CD4-positive, alpha-beta T cell treated with Interleukin-6 at 100 ng/mL for 8 hours (primary cell): ENCODE measurements at places on chromosomes 11 and 22.

DNA sequence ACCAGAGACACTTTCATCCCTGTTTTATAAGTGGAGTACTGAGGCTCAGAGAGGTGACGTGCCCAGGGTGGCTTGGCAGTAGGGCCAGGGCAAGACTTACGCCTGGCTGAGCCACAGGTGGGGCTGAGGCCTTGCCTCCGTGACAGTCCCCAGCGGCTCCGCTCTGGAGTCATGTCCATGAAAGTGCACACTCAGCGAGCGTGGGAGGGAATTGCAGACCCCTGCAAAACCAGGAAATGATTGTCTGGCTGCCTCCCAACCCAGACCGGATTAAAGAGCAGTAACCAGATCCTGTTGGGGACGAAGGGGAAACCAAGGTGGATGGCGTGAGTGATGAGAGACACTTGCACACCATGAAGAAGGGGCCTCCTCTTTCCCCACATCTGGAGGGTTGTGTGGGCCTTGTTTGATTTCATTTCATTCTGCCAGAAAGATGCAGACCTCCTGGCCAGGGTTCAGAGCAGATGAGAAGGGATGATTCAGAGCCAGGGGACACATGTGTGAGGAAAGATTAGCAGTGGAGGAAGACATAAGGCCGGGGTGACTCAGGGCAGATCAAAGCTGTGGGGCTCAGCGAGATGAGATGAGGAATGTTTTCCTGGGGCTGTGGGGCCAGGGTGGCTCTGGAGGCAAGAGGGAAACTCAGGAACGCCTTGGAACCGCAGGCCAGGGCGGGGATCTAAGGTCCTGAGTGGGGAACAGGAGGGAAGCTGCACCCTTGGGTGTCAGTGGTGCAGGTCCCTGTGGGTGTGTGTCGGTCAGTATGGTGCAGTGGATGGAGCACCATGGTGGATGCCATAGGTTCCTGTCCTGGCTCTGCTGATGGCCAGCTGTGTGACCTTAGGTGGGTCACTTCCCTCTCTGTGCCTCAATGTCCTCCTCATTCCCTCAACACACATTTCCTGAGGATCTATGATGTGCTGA is 29.9 kb upstream of the LRRC32 start:
- DNase-seq, result no peak

- DNase-seq, result no peak
These were observed 22.9 kb downstream of the IGLL5 start for GRCh38 chr22:22910272-22911240.

DNA sequence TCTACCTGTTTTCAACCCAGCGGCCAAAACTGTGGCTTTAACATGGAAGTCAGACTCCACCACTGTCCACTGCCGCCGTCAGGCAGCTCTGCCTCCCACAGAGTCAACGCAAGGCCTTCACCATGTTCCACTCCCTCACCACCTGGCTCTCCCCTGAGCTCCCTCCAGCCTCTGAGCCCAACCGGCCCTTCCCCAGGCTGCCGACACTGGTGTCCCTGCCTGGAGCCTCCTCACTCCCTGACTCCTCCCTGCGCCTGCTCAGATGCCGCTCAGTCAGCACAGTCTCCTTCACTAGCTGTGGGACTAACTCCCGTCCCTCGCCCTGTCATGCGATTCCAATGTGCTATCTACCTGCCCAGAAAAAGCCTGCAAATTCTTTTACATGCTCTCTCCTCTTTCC is 16.3 kb downstream of the SULT4A1 start:
- no peak for DNase-seq

DNA sequence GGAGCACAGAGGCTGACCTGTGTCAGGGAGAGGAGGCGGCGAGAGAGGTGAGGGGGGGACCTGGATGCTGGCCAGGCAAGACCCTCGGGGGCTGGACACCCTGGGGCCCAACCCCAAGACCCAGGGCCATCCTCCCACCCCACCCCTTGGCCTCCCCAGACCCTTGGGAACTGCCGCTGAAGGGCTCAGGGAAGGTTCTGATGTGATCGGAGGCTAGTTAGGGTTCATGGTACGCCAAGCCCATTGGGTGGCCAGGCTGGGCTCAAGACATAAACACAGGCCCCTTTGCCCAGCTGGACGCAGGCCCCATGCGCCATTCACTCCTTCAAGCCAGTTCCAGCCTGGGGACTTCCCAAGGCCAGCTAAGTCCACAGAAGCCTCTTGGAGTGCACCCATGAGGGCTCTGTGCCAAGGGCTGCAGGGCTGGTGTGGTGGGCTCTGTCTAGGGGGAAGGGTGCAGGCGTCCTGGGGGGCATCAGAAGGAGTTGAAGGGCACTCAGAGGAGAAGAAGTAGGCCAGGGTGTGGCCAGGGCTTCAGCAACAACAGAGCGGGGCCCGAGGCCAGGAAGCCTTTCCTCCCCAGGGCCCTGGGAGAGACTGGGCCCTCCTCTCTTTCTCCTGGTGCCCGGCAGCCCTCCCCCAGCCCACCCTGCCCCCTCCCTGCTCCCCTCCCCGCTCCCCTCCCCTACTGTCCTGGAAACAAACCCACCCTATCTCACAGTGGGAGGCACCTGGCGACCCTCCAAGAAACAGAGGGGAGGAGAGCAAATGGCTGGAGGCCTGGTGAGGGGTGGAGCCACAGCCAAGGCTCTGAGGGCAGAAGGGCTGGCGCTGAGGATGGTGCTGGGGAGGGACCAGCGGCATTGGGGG is 12.9 kb downstream of the TSPAN32 start:
- DNase-seq, result no peak

DNA sequence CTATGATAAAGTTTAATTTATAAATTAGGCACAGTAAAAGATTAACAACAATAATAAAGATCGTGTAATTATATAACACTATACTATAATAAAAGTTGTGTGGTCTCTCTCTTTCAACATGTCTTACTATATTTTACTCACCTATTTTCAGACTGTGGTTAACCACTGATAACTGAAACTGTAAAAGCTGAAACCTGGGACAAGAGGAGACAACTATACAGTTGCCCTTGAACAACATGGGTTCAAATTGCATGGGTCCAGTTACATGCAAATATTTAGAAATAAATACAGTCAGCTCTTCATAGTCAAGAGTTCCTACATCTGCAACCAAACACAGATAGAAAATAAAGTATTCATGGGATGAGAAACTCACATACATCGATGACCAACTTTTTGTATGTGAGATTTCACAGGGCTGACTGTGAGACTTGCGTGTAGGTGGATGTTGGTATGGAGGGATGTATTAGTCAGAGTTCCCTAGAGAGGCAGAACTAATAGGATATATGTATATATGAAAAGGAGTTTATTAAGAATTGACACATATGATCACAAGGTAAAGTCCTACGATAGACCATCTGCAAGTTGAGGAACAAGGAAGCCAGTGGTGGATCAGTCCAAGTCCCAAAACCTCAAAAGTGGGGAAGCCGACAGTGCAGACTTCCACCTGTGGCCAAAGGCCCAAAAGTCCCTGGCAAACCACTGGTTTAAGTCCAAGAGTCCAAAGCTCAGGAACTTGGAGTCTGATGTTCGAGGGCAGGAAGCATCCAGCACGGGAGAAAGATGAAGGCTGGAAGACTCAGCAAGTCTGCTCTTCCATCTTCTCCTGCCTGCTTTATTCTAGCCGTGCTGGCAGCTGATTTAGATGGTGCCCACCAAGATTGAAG is 359.5 kb downstream of the INSC start:
- DNase-seq, result no peak

DNA sequence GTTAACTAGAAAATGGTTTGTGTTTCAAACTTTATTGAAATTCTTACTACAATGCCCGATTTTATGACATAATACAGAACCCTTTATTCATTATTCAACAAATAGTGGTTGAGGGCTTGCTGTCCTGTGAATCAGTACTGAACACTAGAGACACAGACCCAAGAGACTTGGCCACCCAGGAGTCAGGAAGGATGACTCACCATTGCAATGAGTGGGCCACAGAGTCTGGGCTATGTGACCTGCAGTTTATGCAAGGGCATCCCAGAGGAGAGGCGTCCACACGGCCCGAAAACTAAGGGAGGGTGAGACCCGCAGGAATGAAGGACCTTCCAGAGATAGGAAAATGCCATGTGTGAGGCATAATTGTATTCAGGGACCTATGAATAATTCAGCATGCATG is 143.8 kb upstream of the DDI1 start:
- no peak for DNase-seq

DNA sequence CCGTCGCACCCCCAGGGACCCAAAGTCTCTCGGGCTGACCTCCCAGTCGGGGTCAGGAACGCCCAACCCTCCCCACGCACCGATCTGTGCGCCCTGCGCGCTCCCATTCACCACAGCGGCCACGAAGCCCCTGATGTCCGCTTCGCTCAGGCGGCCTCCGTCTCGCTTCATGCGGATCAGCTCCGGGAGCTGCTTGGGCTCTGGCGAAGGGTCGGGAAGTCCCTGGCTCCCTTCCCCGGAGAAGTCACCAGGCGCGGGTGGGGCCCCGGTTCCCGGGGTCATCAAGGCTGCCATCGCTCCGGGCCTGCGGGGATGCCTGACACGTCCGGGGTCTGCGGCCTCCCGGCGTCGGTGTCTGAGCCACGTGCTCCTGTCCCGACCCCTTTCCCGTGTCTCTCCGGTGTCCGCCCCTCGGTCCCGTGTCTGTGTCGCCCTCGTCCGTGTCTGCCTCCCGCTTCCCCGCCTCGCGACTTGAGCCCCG is 356 bp downstream of the TYMP start:
- no peak for DNase-seq

DNA sequence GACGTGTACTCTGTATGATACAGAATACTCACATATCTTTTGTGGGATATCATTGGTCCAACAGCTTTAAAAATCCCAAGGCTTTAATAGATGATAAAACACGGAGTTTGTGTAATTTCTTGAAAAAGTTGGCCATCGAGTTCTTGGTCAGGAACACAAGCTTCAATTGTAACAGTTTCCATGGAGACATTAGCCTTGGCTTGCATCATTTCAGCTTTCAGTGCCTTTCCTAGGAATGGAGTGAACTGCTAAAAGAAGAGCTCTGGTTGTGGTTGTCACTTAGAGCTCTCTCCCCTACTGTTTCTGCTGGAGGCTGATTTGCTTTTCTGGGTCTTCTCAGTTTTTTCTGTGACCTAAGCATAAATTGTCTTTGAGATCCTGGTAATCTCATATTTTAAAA is 14.2 kb downstream of the BMAL1 start:
- no peak for DNase-seq

DNA sequence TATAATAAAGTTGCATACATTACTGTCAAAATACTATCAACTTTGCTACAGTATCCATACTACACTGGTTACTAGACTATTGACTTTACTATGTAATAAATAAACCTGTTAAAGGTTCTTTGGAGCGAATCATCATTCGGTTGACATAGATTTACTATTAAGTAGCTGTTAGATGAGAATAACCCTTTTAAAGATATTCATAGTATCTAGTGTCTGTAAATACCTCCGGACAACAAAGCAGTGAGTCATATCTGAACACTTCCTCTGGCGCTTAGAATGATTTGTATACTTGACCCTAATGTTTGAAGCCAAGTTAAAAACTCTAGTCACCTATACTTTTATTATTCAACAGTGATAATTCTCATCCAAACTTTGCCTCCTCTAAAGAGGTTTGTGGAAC is 84.7 kb downstream of the MSANTD4 start:
- DNase-seq, result no peak

GRCh38 chr11:92225125-92225567 is 528 bp downstream of the FAT3 start:
- no peak for DNase-seq

DNA sequence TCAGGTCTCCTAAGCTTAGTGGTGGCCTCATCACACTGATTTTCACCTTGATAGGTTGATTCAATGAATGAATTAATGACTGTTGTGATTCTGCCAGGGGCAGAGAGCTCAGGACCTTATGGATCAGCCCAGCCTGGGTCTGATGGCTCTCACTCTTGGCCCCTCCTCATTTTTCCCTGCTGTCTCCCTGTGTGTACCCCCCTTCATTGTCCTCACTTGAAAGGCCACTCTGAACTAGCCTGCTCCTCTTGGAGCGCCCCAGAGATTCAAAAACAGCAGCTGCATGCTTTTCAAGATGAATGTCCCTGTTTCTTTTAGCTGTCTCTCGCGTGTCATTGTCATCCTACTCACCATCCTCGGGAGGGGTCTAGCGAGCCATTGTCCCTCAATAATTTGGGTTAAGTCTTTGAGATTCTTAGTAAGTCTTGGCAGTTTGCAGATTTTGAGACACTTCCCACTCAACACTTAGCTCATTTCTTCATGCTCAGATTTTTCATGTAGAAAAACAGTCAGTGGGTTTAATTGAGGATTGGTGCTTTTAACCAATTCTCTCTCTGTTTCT is 42.5 kb upstream of the MICAL2 start:
- DNase-seq, result no peak

DNA sequence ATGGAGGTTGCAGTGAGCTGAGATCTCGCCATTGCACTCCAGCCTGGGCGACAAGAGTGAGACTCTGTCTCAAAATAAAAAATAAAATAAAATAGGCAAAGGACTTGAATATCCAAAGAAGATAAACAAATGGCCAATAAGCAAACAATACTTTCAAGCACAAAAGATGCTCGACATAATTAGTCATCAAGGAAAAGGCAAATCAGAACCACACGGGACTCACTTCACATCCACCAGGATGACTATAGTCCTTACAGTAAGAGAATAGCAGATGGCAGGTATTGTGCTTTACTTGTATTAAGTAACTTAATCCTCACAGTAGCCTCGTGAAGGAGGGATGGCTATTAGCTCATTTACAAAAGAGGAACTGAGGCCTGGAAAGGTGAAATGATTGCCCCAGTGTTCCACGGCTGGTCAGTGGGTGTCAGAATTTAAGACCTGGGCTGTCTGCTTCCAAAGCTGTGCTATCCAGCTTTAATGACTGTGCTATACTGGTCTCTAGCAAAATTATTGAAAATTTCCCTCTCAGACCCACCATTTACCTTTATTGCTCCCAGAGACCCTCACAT is 40.2 kb upstream of the RBFOX2 start:
- DNase-seq, result no peak

DNA sequence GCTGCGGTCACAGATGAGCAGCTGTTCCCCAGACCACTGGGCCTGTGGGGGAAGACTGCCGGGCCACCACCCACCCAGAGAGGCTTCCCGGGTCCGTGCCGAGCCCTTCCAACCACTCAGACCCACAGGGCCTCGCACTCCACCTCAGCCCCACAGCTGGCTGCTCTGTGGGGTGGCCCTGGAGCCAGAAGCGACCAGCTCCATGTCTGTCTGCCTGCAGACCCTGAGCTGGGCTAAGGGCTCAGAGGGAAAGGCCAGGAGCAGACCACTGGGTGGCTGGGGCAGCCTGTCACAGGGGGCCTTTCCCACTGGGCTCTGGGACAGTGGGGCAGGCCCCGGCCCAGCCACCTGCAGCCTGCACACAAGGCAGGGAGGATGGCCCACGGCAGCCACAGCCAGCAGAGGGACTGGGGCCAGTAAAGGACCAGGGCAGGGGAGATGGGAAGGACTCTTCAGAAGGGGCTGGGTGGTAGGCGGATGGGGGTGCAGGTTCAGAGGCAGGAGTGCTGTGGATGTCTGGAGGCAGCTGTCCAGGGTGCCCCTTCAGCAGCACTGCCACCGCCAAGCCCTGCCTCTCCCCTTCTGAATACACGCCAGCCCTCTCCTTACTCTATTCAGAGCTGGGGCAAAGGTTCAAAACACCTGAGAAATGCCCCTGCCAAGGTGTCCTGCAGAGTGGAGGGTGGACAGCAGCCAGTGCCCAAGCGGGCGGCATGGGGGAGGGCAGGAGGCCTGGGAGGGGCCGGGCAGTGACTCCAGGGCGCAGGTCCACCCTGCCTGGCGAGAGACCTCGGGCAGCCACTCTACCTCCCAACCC is 32.2 kb downstream of the GNB1L start:
- DNase-seq, result no peak
